ENCODE measurements at places on chromosomes 1 and 21.

GRCh38 chr1:234899041-234899729, 229.5 kb downstream of the TOMM20 start:
- no peak for DNase-seq

- no peak for DNase-seq
Measured at GRCh38 chr1:198575798-198576641, 35.5 kb upstream of the ATP6V1G3 start.

- no peak for DNase-seq
Measured at GRCh38 chr1:43666608-43667007, 16.7 kb downstream of the KDM4A start.

GRCh38 chr1:221765527-221765926, 23.6 kb upstream of the DUSP10 start:
- DNase-seq: no peak

GRCh38 chr21:25887166-25887565, 152.4 kb downstream of the GABPA start:
- DNase-seq: no peak

DNA sequence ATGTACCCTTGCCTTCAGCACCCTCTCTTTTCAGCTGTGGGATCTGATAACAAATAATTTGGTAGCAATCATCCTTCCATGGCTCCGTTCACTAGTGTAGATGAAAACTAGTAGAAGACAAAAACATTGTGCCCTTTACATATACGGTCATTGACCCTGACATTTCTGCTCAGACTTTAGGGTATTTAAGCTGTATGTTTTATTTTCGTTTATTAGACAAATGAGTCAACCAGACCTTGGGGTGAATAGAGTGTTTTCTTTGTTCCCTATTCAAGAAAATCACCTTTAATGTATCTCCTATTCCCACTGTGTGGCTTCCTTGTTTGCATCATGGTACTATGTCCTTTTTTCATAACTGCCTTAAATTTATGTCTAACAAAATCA, 187.3 kb downstream of the VAV3 start:
- no peak for DNase-seq

GRCh38 chr1:8989821-8990220, 36.4 kb downstream of the SLC2A7 start:
- no peak for DNase-seq

- DNase-seq: peak; percentile 66
Measured at GRCh38 chr1:6205849-6206519, at the start of gene RNF207. TSS of gene RNF207 (plus strand) at chr1:6206119. CDS start at chr1:6206536, 417 bp downstream.

GRCh38 chr1:27574001-27574781, 29.8 kb downstream of the AHDC1 start:
- DNase-seq: no peak

- DNase-seq: no peak
Measured at GRCh38 chr1:167713330-167714081, 8.3 kb upstream of the MPZL1 start.

GRCh38 chr1:19923953-19924346, 533 bp upstream of the PLA2G2E start:
- no peak for DNase-seq

DNA sequence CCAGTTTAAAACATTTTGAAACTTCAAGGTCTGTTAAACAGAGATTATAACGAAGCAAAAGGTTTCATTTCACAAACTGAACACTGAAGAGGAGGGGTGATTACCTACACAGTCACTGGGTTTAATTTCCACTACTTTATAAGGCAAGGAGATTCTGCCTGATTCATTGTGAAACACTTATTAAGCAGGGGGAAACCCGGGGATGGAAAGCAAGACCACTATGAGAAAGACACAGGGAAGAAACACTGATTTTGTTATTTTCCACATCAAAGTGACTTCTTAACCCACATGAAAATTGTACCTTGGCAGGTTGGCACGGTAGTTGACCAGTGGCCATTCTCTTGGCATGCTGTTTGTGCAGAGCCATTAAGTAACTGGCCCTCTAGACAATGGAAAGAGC, 8.1 kb upstream of the F5 start:
- no peak for DNase-seq

DNA sequence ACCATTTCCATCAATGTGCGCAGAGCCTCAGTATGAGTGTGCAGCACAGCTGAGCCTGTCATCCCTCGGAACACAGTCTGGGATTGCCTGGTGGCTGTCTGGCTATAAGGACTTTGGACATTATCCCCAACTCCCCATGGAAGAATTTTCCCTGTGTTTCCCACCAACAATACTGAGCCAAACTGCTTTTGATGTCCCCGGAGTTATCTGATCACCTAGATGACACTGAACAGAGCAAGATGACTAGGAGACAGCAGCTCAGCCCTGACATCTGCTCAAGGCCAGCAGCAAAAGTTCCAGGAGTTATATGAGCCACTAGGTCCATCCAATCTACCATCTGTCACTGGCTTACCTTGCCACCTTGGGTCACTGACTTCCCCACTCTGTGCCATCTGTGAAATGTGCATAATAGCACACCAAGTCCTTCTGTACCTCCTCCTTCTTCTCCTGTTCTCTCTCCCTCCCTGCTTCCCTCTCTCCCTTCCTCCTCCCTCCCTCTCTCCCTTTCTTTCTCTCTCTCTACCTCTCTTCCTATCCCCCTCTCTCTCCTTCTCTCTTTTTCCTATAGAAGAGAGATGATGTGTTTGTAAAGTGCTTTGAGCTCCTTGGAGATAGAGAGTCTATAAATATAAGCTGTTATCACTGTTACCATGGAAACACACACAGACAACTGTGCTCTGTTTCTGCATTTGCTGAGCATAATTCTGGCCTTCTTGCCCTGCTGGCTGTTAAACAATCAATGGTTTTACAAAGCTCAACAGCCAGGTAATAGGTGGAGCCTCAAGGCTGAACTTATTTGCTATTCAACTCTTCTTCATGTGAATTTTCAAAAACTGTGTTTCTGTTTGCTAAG, 19.7 kb upstream of the ATP1B1 start:
- no peak for DNase-seq

- no peak for DNase-seq
Measured at GRCh38 chr1:1173793-1174415, at the start of gene TTLL10. TSS of gene TTLL10 (plus strand) at chr1:1173880. CDS start at chr1:1179216, 5,336 bp downstream.

DNA sequence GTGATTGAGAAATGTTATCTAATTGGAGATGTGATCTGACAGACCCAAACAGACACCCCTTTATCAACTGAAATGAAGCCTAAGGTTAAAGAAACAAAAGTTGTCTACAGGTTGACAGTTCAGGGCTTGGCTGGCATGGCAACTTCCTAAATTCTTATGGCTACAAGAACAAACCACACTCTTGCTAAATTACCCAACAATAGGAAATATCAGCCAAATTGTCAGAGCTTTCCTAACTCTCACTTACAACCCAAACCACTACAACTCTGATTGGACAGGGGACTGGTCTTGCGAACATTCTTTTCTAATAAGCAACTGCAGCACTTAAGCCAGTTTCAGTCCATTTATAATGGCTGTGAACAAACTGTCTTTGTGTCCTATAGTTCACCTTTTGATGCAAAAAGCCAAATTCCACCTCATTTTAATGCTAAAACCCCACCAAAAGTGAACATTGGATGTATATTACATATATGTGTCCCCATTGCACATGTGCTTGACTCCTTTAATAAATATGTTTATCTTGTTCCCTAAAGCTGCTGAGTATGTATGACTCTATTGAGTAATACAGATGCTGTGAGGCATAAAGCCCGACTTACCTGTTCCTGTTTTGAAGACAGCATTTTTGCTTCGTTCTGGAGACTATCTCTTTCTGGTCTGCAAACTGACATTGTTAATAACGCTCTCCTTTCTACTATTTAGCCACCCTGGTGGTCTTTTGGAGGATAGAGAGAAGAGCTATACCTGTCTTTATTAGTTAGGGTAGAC, 101.3 kb upstream of the HMCN1 start:
- DNase-seq: no peak

GRCh38 chr1:59564192-59564891, 250.4 kb upstream of the HOOK1 start:
- no peak for DNase-seq

- DNase-seq: no peak
Measured at GRCh38 chr1:183070923-183071618, 47.9 kb downstream of the LAMC1 start.

GRCh38 chr1:47561523-47562007, 123.7 kb downstream of the FOXD2 start:
- DNase-seq: no peak

GRCh38 chr1:179080866-179081686, 794 bp upstream of the TOR3A start:
- no peak for DNase-seq

DNA sequence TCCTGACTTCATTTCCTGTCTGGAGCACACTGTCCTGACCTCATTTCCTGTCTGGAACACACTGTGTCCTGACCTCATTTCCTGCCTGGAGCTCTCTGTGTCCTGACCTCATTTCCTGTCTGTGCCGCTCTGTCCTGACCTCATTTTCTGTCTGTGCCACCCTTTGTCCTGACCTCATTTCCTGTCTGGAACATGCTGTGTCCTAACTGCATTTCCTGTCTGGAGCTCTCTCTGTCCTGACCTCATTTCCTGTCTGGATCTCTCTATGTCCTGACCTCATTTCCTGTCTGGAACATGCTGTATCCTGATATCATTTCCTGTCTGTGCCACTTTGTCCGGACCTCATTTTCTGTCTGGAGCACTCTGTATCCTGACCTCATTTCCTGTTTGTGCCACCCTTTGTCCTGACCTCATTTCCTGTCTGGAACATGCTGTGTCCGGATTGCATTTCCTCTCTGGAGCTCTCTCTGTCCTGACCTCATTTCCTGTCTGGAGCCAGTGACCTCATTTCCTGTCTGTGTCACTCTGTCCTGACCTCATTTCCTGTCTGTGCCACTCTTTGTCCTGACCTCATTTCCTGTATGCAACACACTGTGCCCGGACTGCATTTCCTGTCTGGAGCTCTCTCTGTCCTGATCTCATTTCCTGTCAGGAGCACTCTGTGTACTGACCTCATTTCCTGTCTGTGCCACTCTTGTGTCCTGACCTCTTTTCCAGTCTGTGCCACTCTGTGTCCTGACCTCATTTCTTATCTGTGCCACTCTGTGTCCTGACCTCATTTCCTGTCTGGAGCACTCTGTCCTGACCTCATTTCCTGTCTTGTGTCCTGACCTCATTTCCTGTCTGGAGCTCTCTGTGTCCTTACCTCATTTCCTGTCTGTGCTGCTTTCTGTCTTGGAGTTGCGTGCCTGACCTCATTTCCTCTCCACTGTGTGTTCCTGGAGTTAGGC, 27.6 kb downstream of the SKI start:
- peak; percentile 50 for DNase-seq

DNA sequence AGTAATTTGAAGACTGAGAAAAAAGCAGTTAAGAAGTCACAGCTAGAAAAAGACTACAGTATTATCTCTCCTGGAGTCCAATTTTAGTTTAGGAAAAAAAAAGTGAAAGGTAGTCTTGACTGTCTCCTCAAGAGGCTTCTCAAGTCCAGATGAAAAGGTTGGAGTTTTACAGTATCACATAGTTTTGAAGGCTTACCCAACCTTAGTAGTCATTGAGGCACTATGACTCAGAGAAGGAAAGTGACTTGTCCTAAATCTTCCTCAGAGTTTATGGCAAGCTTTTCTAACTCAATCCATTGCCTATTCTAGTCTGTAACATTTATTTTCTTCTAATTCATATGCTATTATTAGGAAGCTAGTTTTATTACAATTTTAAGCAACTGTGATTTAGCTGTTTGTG, 174.9 kb downstream of the DPYD start:
- no peak for DNase-seq

DNA sequence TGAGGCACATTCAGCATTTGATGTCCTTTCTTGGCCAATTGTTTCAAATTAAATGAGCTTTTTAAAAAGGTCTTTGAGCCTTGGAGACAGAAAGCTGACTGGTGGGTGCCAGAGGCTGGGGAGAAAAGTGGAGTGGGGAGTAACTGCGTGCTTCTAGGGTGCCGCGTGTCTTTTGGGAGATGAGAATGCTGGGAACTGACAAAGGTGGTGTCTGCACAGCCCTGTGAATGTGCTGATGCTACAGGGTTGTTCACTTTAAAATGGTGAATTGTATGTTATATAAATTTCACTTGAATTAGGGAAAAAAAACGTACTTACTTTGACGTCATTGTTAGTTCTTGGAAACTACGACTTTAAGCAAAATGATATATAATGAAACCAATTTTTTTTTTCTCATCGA, 8.1 kb upstream of the TFF1 start:
- DNase-seq: no peak
